ENCODE measurements at places on chromosomes 4 and X.

- peak; percentile 94 for DNase-seq
These were observed 9.5 kb downstream of the XPNPEP2 start for GRCh38 chrX:129748305-129748704.

DNA sequence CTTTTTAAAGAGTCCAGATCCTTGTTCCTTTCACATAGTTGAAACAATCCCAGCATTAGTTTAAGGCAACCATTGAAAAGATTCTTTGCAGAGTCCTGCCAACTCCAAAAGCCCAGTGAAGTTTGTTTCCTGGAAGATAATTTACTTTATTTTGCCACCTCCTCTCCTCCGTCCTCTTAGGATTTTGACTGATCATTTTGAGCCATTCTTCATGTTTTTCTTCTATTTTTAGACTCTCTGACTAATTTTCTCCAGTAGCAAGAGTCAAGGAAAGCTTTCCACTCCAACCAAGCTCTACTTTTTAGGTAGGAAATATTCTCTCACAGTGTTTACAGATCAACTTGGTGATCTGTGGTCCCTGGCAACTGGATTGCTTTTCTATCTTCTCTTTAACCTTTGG, 10.3 kb downstream of the NCBP2L start:
- DNase-seq, result no peak

- DNase-seq, result no peak
These were observed 29.0 kb upstream of the MOB1B start for GRCh38 chr4:70873216-70873615.

DNA sequence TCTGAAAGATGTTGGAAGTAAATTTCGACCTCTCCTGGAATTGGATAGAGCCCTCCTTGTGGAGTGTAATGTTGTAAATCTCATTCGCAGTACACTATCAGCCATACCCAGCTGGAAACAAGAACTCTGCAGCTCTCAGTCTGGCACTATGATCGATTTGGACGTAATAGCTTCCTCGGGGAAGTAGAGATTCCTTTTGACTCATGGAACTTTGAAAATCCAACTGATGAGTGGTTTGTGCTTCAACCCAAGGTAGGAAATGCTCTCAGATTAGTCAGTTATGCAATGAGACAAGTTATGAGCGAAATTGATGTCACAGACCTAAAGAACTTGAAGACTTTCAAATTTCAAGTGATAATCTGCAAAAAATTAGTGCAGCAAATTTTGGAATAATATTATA, 103.9 kb downstream of the SYTL5 start:
- DNase-seq, result no peak

- no peak for DNase-seq
These were observed 33.0 kb upstream of the ANXA3 start for GRCh38 chr4:78518561-78518960.

DNA sequence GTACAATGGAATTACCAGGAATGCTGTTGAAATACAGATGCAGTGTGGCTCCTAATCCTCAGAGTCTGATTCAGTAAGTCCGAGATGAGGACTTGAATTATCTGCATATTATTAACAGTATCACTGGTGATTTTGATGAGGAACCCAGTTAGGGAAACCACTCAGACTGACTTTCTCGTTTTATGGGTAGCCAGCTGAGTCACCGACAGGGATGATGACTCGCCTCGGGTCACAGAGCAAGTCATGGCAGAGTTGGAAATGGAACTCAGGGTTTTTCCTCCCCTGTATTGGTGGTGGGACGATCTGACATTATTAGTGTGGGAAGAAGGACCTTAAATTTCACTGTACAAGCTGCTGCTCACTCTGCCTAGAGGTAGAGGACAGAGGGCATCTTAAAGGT, 51.3 kb downstream of the RTL9 start:
- no peak for DNase-seq

DNA sequence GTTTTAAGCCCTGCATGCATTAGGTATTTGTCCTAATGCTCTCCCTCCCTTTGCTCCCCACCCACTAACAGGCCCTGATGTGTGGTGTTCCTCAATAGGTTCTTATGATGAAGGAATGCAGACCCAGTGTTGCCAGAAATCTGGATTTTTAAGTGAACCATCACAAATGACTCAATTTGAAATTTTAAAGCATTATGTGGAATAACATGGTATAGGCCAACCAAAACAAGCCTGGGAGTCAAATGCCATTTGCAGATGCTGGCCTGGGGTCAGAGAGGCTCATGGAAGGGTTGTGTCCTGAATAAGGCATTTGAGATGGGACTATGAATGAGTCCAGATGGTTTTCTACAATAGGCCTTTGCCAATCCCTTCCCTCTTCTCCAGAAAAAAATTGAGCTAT, 179.6 kb downstream of the SHROOM3 start:
- DNase-seq, result peak; percentile 65

GRCh38 chrX:19280636-19281035, 63.1 kb upstream of the PDHA1 start:
- DNase-seq, result no peak

DNA sequence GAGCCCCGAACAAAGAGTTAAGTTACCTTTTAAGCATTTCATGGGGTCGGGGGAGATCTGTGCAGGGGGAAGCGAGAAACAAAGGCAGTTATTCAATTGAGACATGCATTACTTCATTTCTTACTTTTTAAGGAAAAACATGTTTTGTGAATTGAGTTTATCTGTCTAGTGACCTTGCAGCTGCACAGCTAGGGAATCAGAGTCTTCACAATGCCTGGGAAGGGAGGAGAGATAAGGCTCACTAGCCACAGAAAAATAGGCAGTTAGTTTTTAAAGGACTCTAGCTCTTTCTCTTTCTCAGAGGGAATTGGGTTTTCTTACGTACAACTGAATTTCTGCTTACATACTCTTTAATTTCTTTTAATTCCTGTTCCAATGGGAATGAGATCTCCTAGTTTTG, 26.2 kb upstream of the ZBTB33 start:
- DNase-seq, result no peak
